ENCODE measurements at places on chromosomes 5 and 9.

DNA sequence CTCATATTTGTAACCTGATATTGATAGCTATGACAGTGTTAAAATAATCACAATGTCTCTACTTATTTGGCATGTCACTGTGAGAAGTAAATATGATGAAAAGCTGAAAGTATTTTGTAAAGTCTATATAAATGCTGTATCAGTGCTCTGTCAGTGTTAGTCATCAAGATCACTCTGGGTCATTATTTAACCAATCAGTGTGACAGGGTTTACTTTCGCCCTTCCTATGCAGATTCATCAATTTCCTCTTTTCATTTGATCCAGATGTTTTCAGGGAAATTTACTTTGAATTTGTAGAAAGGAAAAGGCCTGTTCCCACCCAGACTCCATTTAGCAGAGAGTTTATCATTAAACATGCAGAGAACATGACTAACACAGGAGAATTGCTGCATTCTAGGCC lies 9.9 kb upstream of the PCSK5 start:
- DNase-seq: no peak

DNA sequence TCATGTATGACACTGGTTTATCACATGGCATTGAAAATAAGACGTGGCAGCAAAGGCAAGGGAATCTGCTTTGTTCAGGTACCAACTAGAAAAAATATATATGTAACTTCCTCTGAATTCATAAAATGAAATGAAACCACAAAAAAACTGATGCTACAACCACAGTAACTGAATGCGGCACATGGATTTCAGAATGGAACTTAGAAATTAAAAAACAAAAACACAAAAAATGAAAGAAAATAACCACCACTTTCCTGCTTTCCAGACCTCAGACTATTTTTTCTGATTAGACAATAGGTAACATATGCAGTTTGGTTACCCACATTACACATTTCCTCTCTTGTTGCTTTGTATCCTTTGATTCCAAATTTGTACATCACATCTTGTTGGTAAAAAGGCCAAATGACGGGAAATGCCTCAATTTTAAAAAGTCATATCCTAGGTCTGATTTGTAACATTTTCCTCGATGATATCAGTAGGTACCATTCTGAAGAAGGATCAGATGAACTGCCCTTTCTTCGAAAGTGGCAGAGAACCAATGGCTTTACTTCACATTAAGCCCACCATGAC lies 18.1 kb upstream of the PDCL start:
- no peak for DNase-seq

GRCh38 chr5:59095480-59095879 lies 512.6 kb downstream of the RAB3C start:
- no peak for DNase-seq

DNA sequence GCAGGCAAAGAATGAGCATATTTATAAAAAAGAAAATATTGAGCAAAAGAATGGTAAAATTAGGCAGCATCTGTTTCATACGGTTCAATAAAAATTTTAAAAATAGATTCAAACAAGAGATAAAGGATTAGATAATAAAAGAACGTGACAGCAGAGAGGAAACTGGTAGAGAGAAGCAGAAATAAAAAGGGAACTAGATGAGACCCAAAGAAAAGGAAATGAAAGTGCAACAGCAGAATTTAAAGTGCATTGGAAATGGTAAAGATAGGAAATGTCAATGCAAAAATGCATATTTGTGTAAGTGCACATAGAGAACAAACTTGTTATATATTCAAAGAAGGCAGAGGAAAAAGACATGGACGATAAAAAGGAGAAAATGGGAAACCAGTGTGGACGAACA lies 70.2 kb downstream of the SUSD1 start:
- no peak for DNase-seq

GRCh38 chr5:155786108-155786507 lies 540.9 kb upstream of the SGCD start:
- DNase-seq: no peak

GRCh38 chr9:75117564-75117963 lies 29.2 kb downstream of the OSTF1 start:
- DNase-seq: no peak

GRCh38 chr9:99825172-99826046 lies 3.7 kb downstream of the NR4A3 start:
- DNase-seq: no peak

DNA sequence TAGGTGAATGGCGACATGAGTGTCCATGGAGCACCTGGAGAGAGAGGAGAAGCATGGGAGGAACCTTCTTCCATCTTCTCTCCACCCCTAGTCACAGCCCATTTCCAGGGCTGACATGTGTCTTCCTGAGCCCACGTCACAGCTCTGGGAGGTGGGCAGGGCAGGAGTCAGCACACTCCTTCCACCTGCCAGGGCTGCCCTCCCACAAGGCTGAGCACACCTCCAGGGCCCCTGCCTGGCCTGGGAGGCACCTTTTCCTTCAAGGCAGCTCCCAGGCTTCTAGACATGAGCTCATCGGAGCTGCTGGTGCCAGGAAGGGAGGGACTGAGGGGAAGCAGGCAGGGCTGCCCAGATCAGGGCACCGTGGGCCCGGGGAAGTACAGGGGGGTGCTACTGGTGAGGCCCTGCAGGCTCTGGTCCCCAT lies 13.6 kb upstream of the SYNPO start:
- DNase-seq: no peak

DNA sequence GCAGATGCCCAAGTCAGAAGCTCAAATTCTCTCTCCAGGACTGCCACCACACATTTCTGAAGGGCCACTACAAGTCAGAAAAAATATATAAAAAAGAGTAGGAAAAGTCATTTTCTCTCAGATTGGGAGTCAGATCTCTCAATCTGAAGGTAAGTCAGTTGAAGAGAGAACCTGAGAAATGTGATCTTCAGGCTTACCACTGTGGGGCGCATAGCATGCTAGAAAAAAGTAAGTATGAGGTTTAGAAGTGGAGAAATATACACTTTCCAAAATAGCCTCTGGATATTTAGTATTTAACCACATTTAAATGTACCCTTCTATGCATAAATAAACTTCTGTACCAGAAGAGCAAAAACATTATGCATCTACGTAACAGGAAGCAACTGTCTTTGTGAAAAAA lies 800.7 kb upstream of the CTNND2 start:
- DNase-seq: no peak

GRCh38 chr5:115379622-115380344 lies 83.3 kb upstream of the CCDC112 start:
- no peak for DNase-seq

- no peak for DNase-seq
These were observed 299.2 kb downstream of the EDIL3 start for GRCh38 chr5:84085387-84086041.

DNA sequence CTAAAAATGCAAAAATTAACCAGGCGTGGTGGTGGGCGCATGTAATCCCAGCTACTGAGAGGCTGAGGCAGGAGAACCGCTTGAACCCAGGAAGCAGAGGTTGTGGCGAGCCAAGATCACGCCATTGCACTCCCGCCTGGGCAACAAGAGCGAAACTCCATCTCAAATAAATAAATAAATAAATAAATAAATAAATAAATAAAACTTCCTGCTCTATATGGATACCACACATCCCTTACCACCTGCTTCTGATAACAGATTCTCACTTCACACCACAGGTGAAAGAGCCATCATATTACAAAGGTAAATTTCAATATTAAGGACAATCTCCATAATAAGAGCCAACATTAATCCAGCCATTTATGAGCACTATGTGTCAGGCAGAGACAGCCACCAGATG lies 9.4 kb upstream of the PWWP2A start:
- no peak for DNase-seq

GRCh38 chr9:83238871-83239640 lies 176.1 kb upstream of the RASEF start:
- no peak for DNase-seq

GRCh38 chr5:111757355-111758283 lies 625 bp upstream of the NREP start:
- peak; percentile 51 for DNase-seq

DNA sequence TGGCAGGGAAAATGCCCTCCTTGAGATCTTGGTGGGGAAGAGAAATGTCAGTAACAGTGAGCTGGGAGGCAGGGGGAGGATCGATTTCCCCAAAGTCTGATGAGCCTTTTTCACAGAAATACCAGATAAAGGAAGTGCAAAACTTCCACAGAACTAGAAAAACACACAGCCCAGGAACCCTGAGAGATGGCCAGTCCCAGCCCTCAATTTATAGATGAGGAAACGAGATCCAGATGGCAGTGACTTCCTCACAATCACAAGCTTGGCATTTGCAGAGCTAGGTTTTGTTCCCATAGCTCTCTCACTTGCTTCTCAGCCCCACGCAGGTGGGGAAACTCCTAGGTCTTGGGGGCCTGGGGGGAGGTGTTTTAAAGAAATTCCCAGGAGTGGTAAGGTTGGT lies 3.8 kb upstream of the GGTA1 start:
- no peak for DNase-seq

- DNase-seq: no peak
These were observed 24.2 kb downstream of the STC2 start for GRCh38 chr5:173303878-173304590.

- no peak for DNase-seq
These were observed 24.6 kb downstream of the PDZD2 start for GRCh38 chr5:31663519-31663918.

DNA sequence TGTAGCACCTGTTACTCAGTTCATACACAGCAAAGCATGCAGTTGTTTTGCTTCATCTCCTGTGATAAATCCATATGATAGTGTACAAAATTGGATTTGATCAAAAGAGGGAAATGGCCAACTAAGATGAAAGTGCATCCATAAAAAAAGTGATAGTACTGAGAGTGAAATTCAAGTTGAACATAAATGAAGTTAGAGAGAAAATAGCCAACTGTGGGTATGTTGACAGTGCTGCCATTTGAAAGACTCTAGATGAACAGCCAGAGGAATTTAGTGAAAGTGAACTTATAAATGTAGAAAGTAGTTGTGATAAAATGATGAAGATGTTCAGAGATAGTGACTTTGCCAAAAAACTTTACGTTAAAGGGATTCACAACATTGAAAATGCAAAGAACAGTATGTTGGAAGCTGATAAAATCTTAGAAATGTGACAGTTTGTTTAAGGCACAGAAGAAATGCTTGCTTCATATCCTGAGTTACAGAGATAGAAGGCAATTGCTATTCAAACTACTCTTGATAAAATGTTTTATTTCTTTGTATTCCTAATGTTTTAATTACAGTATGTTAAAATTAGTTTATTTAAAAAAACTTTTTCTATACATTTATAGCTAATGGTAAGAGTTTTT lies 119.7 kb downstream of the DMXL1 start:
- no peak for DNase-seq

GRCh38 chr5:1772634-1773033 lies 27.0 kb downstream of the MRPL36 start:
- no peak for DNase-seq

GRCh38 chr5:175616083-175616482 lies 41.8 kb upstream of the HRH2 start:
- DNase-seq: no peak

Measured in stimulated activated CD8-positive, alpha-beta memory T cell treated with anti-CD3 and anti-CD28 coated beads, Interleukin-15, amount 100 ng/mL, for 1 hour (primary cell).